ENCODE measurements at places on chromosomes 12 and 14. TPM values are rescaled to one million over a fixed set of nuclear protein-coding genes. Genes with fewer than 3 reads are reported as not detected.

The FAM222A gene
- 11.6 TPM for total RNA-seq

The NANOG gene
- total RNA-seq: 0.64 TPM

The FSCB gene
- total RNA-seq: not detected

The A2M gene
- 2.0 TPM for total RNA-seq

The PPM1H gene
- 25.4 TPM for total RNA-seq

The MYH6 gene
- 0.04 TPM for total RNA-seq

The PMEL gene
- 6.3 TPM for total RNA-seq

The SLC10A1 gene
- total RNA-seq: not detected

The ACSM4 gene
- total RNA-seq: not detected

The DENND5B gene
- 35.0 TPM for total RNA-seq

The PRIMA1 gene
- total RNA-seq: 4.0 TPM

The BCL2L2 gene
- total RNA-seq: 23.7 TPM

The RITA1 gene
- total RNA-seq: 15.6 TPM

The BATF gene
- total RNA-seq: not detected

The PPFIA2 gene
- 1.1 TPM for total RNA-seq

The ABCD4 gene
- 155 TPM for total RNA-seq

The SLC25A47 gene
- total RNA-seq: not detected

The EIF2S1 gene
- 73.6 TPM for total RNA-seq

The RASSF9 gene
- total RNA-seq: 4.0 TPM

The PIANP gene
- 2.0 TPM for total RNA-seq

The TSHR gene
- total RNA-seq: 0.24 TPM

The C1R gene
- 10.2 TPM for total RNA-seq

The HSPA2 gene
- total RNA-seq: 2.7 TPM

The YBX3 gene
- total RNA-seq: 215 TPM

- no peak for DNase-seq
Observed at GRCh38 chr12:113346353-113346752, 11.4 kb upstream of the SLC8B1 start.

- DNase-seq: no peak
Observed at GRCh38 chr12:79555028-79555925, 135.5 kb downstream of the PAWR start.

- no peak for DNase-seq
Observed at GRCh38 chr14:70897464-70897863, 9.8 kb upstream of the PCNX1 start.

GRCh38 chr14:104212206-104213095 is 74.1 kb downstream of the KIF26A start:
- no peak for DNase-seq

- DNase-seq: no peak
Observed at GRCh38 chr14:90603336-90603735, 206.5 kb downstream of the CALM1 start.

DNA sequence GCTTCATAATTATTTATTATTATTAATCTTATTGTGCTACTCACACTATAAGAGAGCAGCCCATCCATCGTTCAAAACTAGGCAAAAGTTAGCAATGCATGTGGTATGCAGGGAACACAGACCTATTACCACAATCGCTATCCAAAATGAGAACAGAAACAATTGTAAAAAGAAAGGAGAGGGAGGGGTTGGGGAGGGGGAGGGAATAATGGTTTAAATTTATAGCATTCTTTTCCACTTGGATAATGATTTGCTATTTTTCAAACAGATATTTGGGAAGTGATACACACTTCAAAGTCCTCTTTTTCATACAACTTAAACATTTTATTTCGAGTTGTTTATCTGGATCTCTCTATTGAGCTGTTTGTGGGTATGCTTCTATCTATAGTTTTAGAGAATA is 248.6 kb upstream of the SOX5 start:
- no peak for DNase-seq

- no peak for DNase-seq
Observed at GRCh38 chr12:20620261-20620660, 74.9 kb upstream of the SLCO1C1 start.

GRCh38 chr12:116325336-116325664 is 47.8 kb upstream of the MED13L start:
- DNase-seq: no peak

DNA sequence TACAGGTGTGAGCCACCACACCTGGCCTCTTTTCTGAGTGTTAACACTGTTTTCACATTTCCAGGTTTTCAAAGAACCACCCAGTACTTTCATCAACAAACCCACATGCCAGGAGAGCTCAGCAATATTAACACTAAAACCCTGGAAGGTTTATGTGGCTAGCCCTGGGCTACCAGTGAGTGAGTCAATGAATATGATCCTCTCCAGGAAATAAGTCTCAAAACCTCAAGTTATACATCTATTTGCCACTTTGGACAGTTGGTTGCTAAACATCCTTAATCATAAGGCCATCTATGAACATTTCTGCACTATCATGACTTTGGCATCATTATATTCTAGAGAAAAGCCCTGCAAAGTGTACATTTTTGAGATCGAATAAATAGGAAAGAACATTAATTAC is 6.3 kb upstream of the CDKL1 start:
- DNase-seq: no peak

- DNase-seq: no peak
Observed at GRCh38 chr14:74627076-74627475, 15.0 kb upstream of the LTBP2 start.

- no peak for DNase-seq
Observed at GRCh38 chr12:98591209-98591608, 2.3 kb upstream of the SLC25A3 start.

DNA sequence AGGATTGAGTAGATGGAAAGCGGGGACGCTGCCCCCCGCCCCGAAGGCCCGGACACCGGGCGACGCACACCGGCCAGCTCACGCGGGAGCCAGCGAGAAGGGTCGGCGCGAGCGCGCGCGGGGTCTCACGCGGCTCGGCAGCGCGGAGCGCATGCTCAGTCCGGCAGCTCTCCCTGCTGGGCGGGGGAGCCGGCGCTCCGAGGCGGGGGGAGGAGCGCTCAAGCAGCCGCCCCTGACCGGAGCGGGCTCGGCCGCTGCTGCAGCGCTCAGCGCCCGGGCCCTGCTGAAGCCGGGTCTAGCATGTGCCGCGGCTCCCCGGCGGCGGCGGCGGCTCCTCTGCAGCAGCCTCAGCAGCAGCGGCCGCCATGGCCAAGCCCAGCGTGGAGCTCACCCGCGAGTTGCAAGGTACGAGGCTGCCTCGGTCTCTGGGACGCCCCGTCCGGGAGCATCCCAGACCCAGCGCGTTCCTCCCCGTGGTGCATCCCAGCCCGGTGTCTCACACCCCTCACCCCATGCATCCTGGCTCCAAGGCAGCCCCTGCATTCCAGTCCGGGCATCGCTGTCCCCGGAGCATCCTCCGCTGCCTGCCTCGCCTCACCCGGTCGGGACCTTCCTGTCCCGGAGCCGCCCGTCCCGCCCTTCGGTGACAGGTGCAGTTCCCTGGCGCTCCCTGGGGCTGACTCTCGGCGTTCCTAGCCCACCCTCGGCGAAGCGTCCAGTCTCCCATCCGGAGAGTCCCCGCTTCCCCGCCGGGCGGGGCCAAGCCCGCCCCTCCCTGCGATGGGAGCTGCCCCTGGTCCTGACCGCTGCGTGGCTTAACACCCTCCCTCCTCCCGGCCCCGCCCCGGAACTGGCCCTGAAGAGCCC is at the start of gene CARMIL3:
CARMIL3 (plus strand) TSS at position 221 of the 867 bp plus-strand sequence; CDS start at position 366, 145 bp downstream.
- DNase-seq: peak; percentile 61

GRCh38 chr12:95548539-95549391 is 2.5 kb downstream of the USP44 start:
- DNase-seq: peak; percentile 63

GRCh38 chr12:114656906-114657596 is 26.9 kb downstream of the TBX3 start:
- DNase-seq: no peak

GRCh38 chr14:102020058-102020971 is 55.9 kb downstream of the DYNC1H1 start:
- no peak for DNase-seq

GRCh38 chr12:19596434-19597166 is 157.3 kb downstream of the AEBP2 start:
- DNase-seq: no peak

- DNase-seq: no peak
Observed at GRCh38 chr14:90820958-90821357, 4.7 kb upstream of the TTC7B start.

DNA sequence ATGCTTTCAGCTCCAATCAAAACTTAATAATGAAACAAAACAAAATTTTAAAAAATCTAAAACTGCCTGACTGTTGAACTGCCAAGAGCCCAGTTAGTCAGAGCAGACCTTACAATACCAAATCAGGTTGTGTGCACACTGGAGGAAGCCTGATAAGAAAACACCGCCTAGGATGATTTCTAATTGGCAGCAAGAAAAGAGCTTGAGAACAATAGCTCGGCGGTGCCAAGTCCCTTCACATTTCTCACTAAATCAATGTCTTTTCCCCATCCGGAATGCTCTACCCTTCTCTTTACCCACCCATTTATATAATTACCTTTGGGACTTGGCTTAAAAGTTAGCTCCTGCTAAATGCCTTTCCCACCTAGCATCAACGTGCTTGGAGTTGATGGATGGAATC is 256.7 kb downstream of the C12orf75 start:
- no peak for DNase-seq

GRCh38 chr14:88831284-88831683 is 6.8 kb downstream of the TTC8 start:
- DNase-seq: no peak

DNA sequence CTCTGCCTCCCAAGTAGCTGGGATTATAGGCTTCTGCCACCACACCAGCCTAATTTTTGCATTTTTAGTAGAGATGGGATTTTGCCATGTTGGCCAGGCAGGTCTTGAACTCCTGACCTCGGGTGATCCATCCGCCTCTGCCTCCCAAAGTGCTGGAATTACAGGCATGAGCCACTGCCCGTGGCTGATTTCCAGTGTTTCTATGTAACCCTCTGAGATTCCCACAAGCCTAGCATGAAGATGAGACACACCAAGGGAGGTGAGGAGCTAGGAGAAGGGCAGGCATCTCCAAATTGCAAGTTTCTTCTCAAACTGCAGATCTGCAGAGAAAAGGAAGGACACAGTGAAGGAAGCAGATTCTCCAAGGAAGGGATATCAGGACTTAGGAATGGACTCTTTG is 125.0 kb downstream of the CACNA1C start:
- DNase-seq: no peak

GRCh38 chr14:55298500-55298822 is 27.2 kb downstream of the FBXO34 start:
- no peak for DNase-seq

DNA sequence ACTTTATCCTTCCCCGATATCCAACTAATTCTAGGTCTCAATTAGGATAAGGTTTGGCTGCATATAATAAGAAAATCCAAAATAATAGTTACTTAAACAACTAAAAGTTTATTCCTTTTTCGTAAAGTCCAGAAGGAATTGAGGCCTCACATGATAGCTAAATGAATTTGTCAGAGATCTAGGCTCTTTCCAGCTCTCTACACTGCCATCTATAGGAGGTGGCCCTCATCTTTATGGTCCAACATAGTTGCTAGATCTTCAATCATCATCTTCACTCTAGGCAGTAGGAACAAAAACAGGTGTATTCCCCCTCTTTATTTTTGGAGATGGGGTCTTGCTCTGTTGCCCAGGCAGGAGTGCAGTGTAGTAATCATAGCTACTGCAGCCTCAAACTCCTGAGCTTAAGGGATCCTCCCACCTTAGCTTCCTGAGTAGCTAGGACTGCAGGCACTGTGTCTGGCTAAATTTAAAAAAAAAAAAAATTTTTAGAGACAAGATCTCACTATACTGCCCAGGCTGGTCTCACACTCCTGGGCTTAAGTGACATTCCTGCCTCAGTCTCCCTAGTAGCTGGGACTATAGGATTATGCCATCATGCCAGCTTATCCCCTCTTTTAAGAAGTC is 46.5 kb upstream of the SAV1 start:
- DNase-seq: no peak

- DNase-seq: no peak
Observed at GRCh38 chr12:120071493-120072020, 45.0 kb downstream of the RAB35 start.

- no peak for DNase-seq
Observed at GRCh38 chr12:3061059-3061458, 16.1 kb upstream of the TSPAN9 start.

DNA sequence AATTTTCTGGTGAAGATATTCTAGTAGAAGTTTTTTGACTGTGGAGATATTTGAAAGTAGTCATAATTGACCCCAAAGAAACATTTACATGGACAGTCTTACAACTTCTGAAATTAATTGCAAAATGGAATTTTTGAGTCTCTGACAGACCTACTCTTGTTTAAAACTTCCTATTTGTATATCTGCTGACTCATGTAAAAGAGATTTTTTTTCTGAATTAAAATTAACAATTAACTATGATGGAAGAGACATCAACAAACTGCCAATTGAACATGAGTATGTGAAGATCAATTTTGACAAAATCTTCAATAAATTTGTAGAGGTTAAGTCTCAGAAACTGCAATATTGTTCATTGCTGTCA is 108.5 kb upstream of the MAX start:
- DNase-seq: no peak

Measured in progenitor cell of endocrine pancreas (in vitro differentiated cells).